Type B pancreatic cell (in vitro differentiated cells): ENCODE measurements at places on chromosomes 1 and 21. TPM values are rescaled to one million over a fixed set of nuclear protein-coding genes. Genes with fewer than 3 reads are reported as not detected.

Gene RAB42
- total RNA-seq: 0.52 and 2.7 TPM in 2 replicates

Gene S100A12
- total RNA-seq: 0.62 TPM in 1 of 2 replicates, not detected in the other

Gene CTSS
- 7.7 and 18.1 TPM in 2 replicates for total RNA-seq

Gene CCDC30
- total RNA-seq: 6.9 and 9.3 TPM in 2 replicates

Gene CAPN9
- 0.72 and 1.1 TPM in 2 replicates for total RNA-seq

Gene GPR3
- total RNA-seq: 1.3 and 1.9 TPM in 2 replicates

DNA sequence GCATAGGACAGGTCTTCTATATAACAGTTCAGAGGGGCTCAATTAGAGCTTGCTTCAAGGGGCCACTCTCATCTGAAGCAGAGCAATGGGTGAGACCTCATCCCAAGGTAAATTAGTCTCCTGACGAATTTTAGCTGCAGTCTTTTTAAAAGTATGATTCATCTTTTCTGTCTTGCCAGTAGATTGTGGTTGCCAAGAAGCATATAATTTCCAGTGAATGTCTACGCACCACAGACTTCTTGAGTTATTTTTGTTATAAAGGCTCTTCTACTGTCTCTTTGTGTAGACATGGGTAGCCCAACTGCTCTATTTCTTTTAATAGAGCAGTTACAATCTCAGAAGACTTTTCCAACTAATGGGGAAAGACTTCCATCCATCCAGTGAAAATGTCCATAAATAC, 108.9 kb upstream of the FMN2 start:
- no peaks in the 10 kb centered on the region for H3K4me1 ChIP-seq
- no peak overlapping the region for H3K27ac ChIP-seq
- no peak for DNase-seq

DNA sequence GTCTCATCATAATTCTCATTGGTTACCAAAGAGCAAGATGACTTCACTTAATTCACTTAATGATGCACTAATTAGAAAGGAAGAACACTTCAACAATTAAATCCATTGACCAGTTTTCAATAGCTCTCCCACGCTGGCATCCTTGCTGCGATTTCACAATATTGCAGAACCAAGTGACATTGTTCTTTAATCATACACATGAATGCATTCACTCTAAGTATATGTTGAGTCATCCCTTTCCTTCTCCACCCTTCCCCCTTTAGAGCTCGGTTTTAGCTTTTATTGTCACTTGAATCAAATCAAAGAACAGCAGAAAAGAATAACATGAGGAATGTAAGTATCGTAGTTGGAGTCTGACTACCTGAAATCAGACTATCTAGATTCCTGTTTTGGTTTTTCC, 233.6 kb upstream of the FMN2 start:
- peaks cover 4% of the 10 kb centered on the region for H3K4me1 ChIP-seq
- peaks cover 11% of the 10 kb centered on the region for H3K27me3 ChIP-seq
- H3K27ac ChIP-seq: no peak overlapping the region
- DNase-seq: no peak

DNA sequence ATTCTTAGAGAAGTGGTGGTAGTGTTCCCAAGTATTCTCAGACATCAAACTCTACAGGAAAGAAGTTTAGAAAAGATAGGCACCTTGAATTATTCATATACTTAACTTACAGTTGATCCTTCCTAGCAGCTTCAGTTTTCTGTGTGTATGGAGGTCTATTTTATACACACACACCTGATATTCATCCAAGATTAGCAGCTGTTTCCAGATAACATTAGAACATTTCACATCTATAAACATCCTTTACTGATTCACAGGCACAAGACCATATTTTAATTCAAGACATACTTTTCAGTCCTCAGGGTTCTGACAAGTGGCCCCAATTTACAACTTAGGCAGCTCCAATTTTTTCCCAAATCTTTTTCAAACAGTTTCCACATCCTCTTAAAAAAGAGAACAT, 287.8 kb upstream of the USP25 start:
- H3K4me1 ChIP-seq: peaks cover 48% of the 10 kb centered on the region
- no peak overlapping the region for H3K4me3 ChIP-seq
- no peak overlapping the region for H3K27ac ChIP-seq
- H3K27me3 ChIP-seq: no peaks in the 10 kb centered on the region

DNA sequence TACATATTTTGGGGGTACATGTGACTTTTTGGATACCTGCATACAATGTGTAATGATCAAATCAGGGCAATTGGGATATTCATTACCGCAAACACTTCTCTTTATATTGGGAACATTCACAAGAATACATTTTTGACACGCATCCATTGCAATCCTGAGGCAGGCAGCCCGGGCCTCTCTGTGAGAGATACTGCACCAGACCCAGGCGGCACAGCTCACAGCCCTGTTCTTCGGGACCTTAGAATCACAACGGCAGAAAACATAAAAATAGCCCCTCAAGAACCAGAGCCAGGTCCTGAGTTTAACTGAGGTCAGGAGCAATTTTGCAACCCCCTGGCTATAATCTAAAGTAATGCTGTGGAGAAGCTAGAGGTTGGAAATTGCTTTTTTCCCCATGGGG, 90.8 kb upstream of the PGBD5 start:
- H3K4me3 ChIP-seq: no peak overlapping the region
- H3K27me3 ChIP-seq: peaks cover 10% of the 10 kb centered on the region
- peaks cover 8% of the 10 kb centered on the region for H3K4me1 ChIP-seq
- no peak overlapping the region for H3K27ac ChIP-seq
- DNase-seq: no peak

DNA sequence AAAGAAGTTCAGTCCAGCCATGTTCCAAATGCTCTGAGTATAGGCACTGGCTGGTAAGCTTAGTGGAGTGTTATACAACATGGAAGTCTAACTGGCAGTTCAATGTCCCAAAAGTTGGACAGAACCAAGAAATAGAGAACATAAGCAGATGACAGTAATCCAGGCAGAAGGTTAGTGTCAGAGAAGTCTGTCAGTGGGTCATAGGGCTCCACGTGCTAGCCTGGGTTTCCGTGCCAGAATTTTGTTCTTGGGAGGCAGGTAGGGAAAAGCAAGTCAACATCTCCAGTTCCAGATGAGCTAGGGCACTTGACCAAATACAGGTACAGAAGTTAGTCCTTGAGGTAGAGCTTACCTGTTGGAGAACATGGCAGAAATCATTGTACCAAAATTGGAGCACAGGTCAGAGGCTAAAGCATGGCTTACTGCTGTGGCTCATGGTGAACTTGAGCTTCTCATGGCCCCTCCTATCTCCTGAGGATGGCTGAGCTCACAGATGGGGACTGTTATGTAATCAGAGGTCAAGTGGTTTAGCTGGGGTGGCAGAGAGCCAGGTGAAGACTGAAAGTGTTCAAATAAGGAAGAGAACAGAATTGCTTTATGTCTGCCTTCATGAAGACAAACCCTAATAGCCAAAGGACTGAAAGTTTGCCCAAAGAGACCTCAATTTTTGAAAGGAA, 170.8 kb downstream of the NFIA start:
- peaks cover 28% of the 10 kb centered on the region for H3K4me1 ChIP-seq
- H3K27me3 ChIP-seq: no peaks in the 10 kb centered on the region
- no peak for DNase-seq
- H3K27ac ChIP-seq: peak overlapping the region; percentile 19
- no peak overlapping the region for H3K4me3 ChIP-seq
- no peaks in the 10 kb centered on the region for H3K36me3 ChIP-seq
